ENCODE measurements at places on chromosomes 2 and 18. TPM values are rescaled to one million over a fixed set of nuclear protein-coding genes. Genes with fewer than 3 reads are reported as not detected.

The TUBA4B gene
- total RNA-seq = not detected

The GAREM1 gene
- total RNA-seq = 10.9 TPM

The TRAK2 gene
- total RNA-seq = 105 TPM

The SCN9A gene
- total RNA-seq = 4.0 TPM

The IL1RL1 gene
- total RNA-seq = 20.2 TPM

The PRKAG3 gene
- not detected for total RNA-seq

The NT5C1B gene
- 0.42 TPM for total RNA-seq

The TEX44 gene
- total RNA-seq = not detected

The MALL gene
- total RNA-seq = 16.0 TPM

The FAM136A gene
- total RNA-seq = 19.4 TPM
